Cardiac muscle cell (in vitro differentiated cells and primary cell): ENCODE measurements at places on chromosomes 6 and 20. TPM values are rescaled to one million over a fixed set of nuclear protein-coding genes. Genes with fewer than 3 reads are reported as not detected.

The DZANK1 gene
- total RNA-seq, result 2.1 and 2.5 TPM in 2 replicates

GRCh38 chr6:114897536-114897935, 554.7 kb upstream of the HS3ST5 start:
- no peak for DNase-seq

DNA sequence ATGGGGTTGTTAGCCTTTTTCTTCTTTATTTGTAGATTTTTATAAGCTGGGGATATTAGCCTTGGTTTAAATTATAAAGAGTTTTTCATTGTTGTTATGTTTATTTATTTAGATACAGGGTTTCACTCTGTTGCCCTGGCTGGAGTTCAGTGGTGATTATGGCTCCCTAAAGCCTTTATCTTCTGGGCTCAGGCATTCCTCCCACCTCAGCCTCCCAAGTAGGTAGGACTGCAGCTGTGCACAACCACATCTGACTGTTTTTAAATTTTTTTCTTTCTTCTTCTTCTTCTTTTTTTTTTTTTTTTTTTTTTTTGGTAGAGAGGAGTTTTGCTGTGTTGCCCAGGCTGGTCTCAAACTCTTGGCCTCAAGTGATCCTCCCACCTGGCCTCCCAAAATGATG, 80.9 kb downstream of the UBE3D start:
- no peak for DNase-seq

DNA sequence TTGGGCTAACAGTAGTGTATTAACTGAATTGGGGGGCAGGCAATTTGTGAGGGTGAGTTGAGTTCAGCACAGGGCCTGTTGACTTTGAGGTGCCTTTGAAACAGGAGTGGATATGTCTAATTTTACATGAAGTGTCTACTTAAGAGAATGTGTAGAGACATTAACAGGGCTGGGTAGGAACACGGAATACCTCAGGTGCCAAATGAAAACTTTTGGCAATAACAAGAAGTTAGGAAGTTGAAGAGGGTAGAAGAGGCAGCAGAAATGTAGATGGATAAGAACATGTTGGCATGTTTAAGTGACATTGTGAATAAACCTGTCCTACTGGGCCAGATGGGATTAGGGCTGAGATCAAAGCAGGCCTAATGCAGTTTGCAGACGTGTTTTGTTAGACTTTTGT, 117.0 kb downstream of the SLC16A10 start:
- peak; percentile 66 for DNase-seq

The BPI gene
- not detected in 2 replicates for total RNA-seq

DNA sequence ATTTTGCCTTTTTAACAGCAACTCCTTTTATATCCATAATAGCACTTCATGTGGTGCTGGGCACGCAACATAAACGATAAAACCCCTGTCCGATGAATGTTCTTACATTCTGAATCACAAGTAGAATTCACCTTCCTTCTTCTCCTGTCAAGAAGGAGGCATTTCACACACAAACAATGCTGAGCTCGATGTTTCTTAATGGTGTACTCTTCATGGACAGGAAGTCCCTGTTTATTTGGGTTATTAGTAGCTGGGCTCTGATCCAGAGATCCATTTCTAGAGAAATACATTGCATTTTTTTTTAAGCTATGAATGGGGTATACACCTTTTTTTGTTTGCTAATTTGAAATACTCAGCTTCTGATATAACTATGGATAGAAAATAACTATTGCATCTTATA, 82.4 kb downstream of the PPP1R3G start:
- no peak for DNase-seq

DNA sequence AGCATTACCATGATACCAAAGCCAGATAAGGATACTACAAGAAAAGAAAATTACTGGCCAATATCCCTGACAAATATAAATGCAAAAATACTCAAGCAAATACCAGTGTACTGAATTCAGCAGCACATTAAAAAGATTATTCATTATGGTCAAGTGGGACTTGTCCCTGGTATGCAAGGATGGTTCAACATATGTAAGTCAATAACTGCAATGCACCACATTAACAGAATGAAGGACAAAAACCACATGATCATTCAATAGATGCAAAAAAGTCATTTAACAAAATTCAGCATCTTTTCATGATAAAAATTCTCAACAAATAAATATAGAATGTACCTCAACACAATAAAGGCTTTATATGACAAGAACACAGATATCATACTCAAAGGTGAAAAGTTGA, 9.1 kb upstream of the DEFB125 start:
- DNase-seq, result no peak

The CST5 gene
- total RNA-seq, result not detected in 2 replicates

DNA sequence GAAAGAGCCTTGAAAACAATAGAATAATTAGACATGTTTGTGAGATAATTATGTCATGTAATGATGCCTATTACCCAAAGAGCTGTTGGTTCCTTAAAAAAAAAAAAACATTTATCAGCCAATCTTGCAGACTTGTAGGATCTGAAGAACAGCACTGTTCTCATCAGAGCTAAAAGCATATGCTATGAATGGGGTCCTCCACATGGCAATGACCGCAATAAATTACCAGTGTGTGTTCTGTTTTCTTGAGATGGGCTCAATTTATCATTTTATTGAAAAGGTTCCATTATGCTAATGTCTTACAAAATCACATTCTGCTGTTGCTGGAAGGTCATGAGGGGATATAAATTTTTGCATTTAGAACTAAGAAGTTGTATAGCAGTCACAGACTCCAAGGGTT, 484.7 kb downstream of the PRKN start:
- no peak for DNase-seq

GRCh38 chr20:5181492-5181891, 54.7 kb downstream of the CDS2 start:
- no peak for DNase-seq

- DNase-seq, result no peak
These were observed 488.5 kb upstream of the JARID2 start for GRCh38 chr6:14757418-14757817.

The LGSN gene
- not detected in 2 replicates for total RNA-seq
